ENCODE measurements at places on chromosomes 1 and 21. TPM values are rescaled to one million over a fixed set of nuclear protein-coding genes. Genes with fewer than 3 reads are reported as not detected.

The CFAP45 gene
- total RNA-seq = 0.27 TPM

The TMEM61 gene
- total RNA-seq = 0.18 TPM

The SYPL2 gene
- total RNA-seq = 1.7 TPM

The HTR6 gene
- 0.09 TPM for total RNA-seq

Data from fibroblast of the aortic adventitia (primary cell).